Activated naive CD8-positive, alpha-beta T cell treated with anti-CD3 and anti-CD28 coated beads for 36 hours (primary cell): ENCODE measurements at places on chromosomes 13 and 19.

DNA sequence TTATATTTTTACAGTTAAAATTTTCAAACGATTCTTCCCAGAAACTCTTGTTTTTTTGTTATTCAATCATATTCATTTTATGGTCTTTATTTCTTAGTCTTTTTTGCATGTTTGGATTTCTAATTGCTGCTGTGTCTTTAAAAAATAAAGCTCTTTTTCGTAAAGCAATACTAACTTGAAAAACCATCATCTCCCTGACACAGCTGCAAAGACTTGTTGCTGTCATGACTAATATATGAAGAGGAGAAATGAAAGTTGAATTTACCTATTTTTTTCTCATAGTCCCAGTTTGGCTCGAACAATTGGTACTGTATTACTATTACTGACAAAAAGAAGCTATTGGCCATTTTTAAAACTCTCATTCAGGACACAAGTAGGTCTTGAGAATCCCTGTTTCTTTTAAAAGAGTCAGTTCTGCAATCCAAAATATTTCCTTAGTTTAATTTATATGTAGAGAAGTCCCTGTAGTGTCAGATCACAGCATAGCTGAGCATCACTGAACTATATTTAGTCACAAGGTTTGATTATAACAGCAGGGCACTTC is 12.1 kb upstream of the SPART start:
- no peak for DNase-seq

GRCh38 chr13:64332048-64332447 is 2898.1 kb downstream of the PCDH9 start:
- DNase-seq: no peak

DNA sequence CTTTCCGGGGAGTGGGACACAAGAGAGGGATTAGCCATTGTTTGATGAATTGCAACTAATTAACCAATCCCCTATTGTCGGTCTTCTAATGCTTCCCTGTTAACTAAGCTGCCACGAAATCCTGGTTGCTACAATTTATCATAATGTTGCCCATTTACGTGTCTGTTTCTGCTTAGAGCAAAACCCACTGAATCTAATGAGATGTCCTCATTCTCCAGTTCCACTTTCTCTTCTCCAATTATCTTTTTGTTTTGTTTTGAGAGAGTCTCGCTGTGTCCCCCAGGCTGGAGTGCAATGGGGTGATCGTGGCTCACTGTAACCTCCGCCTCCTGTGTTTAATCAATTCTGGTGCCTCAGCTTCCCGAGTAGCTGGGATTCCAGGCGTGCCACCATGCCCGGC is 5.2 kb upstream of the DPP9 start:
- DNase-seq: no peak

GRCh38 chr13:44440046-44440608 is 66.5 kb downstream of the SERP2 start:
- DNase-seq: no peak

DNA sequence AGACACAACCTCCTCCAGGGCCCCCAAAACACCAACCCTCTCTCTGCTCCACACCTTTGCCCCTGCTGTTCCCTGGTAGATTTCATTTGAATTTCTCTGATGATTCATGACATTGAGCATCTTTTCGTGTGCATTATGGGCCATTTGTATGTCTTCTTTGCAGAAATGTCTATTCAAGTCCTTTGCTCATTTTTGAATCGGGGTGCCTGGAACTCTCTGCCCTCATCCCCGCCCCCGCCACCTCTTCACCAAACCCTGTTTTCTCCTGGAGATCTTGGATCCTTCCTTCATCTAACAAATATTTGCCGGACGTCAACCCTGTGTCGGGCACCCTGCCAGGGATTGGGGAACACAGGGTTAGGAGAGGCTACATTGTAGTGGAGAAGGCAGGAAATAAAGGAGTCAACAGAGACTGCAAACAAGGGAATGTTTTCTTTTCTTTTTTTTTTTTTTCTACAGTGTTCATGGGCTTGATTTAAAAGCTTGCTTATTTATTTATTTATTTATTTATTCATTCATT is 25.5 kb upstream of the SLC1A5 start:
- DNase-seq: no peak

DNA sequence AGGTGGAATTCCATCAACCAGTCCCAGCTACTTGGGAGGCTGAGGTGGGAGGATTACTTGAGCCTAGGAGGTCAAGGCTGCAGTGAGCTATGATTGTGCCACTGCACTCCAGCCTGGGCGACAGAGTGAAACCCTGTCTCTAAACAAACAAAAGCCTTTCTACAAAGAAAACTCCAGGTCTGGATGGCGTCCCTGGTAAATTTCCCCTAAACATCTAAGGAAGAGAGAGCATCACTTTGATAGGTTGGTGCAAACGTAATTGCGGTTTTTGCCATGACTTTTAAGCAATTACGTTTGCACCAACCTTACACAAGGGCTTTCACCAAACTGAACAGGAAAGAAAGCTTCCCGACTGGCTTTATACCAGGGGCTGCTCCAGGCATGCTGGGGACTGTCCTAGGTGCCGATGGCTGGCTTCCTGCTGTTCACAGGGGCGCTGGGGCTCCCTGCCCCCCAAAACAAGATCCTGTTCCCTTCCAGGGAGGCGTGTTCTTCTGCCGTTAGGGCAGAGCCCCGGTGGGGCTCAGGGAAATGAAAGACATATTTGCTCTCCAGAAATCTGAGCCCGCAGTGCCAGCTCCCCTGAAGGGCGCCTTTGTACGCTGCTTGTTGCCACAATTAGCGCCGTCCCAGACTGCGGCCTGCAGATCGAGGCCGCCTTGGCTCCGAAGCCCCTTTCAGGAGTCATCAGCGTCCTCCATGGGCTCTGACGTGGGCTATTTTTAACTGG is 38.7 kb upstream of the KLF2 start:
- DNase-seq: no peak
